ENCODE measurements at places on chromosomes 6 and 20. TPM values are rescaled to one million over a fixed set of nuclear protein-coding genes. Genes with fewer than 3 reads are reported as not detected.

The TP53TG5 gene
- 3.5 TPM for polyA plus RNA-seq

The SH3BGRL2 gene
- 21.7 TPM for polyA plus RNA-seq

The LIN28B gene
- 6.8 TPM for polyA plus RNA-seq

The INSM1 gene
- polyA plus RNA-seq = not detected

The MTHFD1L gene
- polyA plus RNA-seq = 37.9 TPM

The PABPC1L gene
- polyA plus RNA-seq = 14.9 TPM

The HLA-DQB2 gene
- not detected for polyA plus RNA-seq

The RNF182 gene
- 1.1 TPM for polyA plus RNA-seq

The SLC12A5 gene
- polyA plus RNA-seq = 17.1 TPM

The PLA2G7 gene
- not detected for polyA plus RNA-seq

The VSX1 gene
- polyA plus RNA-seq = not detected

The GRIK2 gene
- 0.45 TPM for polyA plus RNA-seq

The CTNNBL1 gene
- 76.2 TPM for polyA plus RNA-seq

The FNDC11 gene
- 2.9 TPM for polyA plus RNA-seq

The WFDC5 gene
- polyA plus RNA-seq = not detected

The OR2J3 gene
- not detected for polyA plus RNA-seq

The ALDH5A1 gene
- 10.4 TPM for polyA plus RNA-seq

The HCRTR2 gene
- polyA plus RNA-seq = not detected

The ADGRF4 gene
- polyA plus RNA-seq = not detected

The SALL4 gene
- 13.6 TPM for polyA plus RNA-seq

The C6orf163 gene
- polyA plus RNA-seq = 2.8 TPM

The ADGRF5 gene
- polyA plus RNA-seq = 0.51 TPM

The ETV7 gene
- polyA plus RNA-seq = not detected

The SCRT2 gene
- not detected for polyA plus RNA-seq

The TEAD3 gene
- polyA plus RNA-seq = 78.3 TPM

The PRDM1 gene
- 0.67 TPM for polyA plus RNA-seq

The ATP9A gene
- 11.3 TPM for polyA plus RNA-seq

The TCF15 gene
- 2.4 TPM for polyA plus RNA-seq

The SLC22A3 gene
- not detected for polyA plus RNA-seq

The PROKR2 gene
- polyA plus RNA-seq = not detected

The C20orf141 gene
- not detected for polyA plus RNA-seq

The SLC26A8 gene
- polyA plus RNA-seq = not detected

The NCOA3 gene
- polyA plus RNA-seq = 6.7 TPM

The SIRPB2 gene
- polyA plus RNA-seq = not detected

The GNRH2 gene
- 0.24 TPM for polyA plus RNA-seq

The ZNF165 gene
- polyA plus RNA-seq = 1.9 TPM

The PPP2R5D gene
- polyA plus RNA-seq = 74.4 TPM

The PNLDC1 gene
- polyA plus RNA-seq = 0.31 TPM

The PRSS16 gene
- polyA plus RNA-seq = 2.7 TPM

The PEX7 gene
- polyA plus RNA-seq = 20.0 TPM

The ANKRD66 gene
- not detected for polyA plus RNA-seq

The RIMS1 gene
- polyA plus RNA-seq = 0.17 TPM

The CALHM4 gene
- polyA plus RNA-seq = not detected

The TRDN gene
- polyA plus RNA-seq = 285 TPM

The SAPCD1 gene
- 2.1 TPM for polyA plus RNA-seq

The LRP11 gene
- polyA plus RNA-seq = 10.8 TPM

The CARMIL1 gene
- 15.7 TPM for polyA plus RNA-seq

The RBPJL gene
- not detected for polyA plus RNA-seq

The SOBP gene
- polyA plus RNA-seq = 27.5 TPM

The KIF13A gene
- 39.1 TPM for polyA plus RNA-seq

The NQO2 gene
- 103 TPM for polyA plus RNA-seq

The B3GAT2 gene
- polyA plus RNA-seq = 1.3 TPM

The AARS2 gene
- 17.3 TPM for polyA plus RNA-seq

The TPX2 gene
- 91.0 TPM for polyA plus RNA-seq

The TGM3 gene
- polyA plus RNA-seq = 0.37 TPM

The ULBP1 gene
- polyA plus RNA-seq = not detected

Measured in cardiac muscle cell (in vitro differentiated cells and primary cell).